Nephron progenitor cell (in vitro differentiated cells): ENCODE measurements at places on chromosomes 13 and 19.
A peak's percentile ranks its signal among the peaks of the same experiment; 100 is the strongest.

GRCh38 chr19:35559281-35559659, 4.2 kb downstream of the ATP4A start:
- no peak for DNase-seq

GRCh38 chr13:111977179-111977506, 89.8 kb upstream of the SOX1 start:
- DNase-seq = no peak

DNA sequence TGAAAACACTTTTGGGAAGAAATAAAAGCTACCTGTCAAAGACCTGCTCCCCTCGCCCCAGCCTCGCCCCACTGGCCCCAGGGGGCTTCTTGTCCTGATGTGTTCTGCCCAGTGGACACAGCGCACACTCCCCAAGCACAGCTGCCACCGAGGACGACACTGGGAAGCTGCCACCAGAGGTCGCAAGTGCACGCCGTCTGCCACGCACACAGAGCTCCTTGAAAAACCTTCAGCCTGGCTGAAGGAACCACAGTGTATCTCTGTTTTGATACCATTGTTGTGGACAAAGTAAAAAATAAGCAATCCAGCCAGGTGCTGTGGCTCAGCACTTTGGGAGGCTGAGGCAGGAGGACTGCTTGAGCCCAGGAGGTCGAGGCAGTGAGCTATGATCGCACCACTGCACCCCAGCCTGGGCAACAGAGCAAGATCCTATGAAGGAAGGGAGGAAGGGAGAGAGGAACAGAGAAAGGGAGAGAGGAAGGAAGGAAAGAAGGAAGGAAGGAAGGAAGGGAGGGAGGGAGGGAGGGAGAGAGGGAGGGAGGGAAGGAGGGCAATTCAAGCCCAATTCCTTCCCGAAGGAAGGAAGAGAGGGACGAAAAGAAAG, 57.3 kb downstream of the CEBPG start:
- DNase-seq = peak; percentile 84

DNA sequence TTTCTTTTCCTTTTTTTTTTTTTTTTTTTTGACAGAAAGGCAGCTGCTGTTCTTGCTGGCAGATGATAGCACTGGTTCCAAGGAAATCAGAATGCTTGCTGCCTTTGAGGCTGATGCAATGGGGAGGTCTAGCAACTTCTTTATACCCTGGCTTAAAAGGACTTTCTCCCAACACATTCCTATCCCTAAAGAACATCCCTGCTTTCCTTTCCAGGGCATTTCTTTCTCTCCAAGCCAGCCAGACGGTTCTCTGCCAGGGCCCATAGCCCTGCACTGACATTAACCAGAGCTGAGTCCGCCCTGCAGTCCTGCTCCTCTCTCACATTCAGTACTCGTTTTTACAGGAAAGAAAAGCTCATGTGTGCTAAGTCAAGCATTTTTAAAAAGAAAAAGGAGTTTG, 133.9 kb upstream of the WASF3 start:
- no peak for DNase-seq
